Activated B cell treated with CpG ODN at 0.5 μM for 24 hours (primary cell): ENCODE measurements at places on chromosomes 5 and 9.

DNA sequence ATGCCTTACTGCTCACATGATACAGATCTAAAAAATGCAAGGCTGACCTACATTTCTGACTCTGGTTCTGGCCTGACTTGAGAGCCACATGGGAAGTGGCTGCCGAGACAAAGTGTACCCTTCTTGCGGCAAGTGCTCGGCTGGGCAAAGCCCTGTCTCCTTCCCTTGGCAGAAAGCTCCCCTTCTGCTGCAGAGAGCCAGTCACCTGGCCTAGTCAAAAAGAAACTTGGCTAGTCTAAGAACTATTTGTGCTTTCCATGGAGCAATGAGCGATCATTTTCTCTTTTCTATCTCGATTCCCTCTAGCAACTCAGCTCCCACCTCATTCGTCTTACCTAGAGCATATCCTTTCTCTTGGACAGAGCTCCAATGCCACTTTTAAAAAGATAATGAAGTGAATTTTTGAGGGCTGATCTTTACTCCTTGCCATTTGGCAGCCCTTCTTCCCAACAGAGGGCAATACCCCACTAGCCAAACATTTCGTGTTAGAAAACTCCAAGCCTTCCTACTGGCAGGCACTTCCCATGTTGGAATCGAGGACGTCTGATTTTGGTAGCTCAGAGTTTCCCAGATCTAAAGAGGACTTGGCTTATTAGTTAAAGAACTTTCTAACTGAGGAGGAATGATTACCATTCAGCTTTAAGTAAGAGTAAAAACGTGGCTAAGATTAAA lies 108.1 kb upstream of the PRRC1 start:
- DNase-seq, result no peak

DNA sequence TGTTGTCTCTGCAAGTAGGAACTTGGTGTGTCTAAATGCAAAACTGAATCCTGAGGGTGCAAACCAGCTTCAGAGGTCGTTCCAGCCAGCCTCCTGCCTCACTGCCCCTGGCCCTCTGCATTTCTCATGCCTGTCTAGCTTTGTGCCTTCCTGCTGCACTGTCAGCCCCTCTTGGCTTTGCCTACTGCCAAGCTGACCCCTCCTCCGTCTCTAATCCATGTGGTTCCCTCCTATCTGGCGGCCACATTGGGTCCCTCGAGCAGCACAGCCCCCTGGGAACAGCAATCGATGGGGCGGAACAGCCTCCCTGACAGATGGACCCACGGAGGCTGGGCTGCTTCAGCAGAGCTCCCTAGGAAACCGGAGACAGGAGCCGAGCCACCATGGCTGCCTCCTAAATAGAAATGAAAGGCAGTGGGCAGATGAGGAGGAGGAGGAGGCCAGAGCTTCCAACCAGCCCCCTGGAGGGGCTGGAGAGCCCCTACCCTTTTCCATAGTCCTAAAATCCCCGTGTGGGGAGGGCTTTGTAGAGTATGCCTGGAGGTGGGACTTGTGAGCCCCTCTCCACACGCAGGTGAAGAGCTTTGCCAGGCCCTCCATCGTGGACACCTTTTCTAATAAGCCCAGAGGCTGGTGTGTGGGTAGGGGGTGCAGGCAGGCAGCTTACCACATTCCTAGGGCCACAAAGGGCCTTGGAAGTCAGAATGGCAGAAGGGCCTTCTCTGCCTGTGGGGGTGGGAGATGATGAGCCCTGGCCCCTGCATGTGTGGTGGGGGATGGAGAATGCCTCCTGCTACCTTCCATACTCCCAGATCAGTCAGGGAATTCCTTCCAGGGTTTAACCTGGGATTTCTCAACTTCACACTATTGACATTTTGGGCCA lies 9.2 kb upstream of the CXXC5 start:
- peak; percentile 34 for DNase-seq

- no peak for DNase-seq
Measured at GRCh38 chr9:137070906-137071275, 534 bp upstream of the SAPCD2 start.

- no peak for DNase-seq
Measured at GRCh38 chr5:126044111-126044668, 379.0 kb upstream of the GRAMD2B start.

- DNase-seq, result no peak
Measured at GRCh38 chr5:133203317-133204305, 151.8 kb downstream of the HSPA4 start.

GRCh38 chr9:126016579-126017290 lies 269.6 kb downstream of the PBX3 start:
- no peak for DNase-seq

DNA sequence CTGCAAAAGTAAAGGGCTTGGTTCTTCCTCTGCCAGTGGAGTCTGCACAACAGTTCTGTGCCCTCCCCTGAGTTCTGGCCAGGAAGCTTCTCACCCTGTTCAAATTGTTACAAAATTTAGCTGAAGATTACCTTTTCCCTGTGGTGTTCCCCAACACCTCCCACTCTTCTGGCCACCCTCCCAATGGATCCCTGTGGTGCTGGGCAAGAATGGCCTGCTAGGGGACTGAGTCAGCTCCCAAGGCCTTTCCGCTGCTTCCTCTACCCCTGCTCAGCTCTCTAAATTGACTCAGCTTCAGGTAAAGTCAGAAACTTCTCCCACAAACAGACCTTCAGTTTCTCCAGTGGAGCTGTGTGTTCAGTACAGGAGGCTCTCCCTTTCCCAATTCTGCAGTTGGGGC lies 186.0 kb downstream of the NR2F1-AS1 start:
- DNase-seq, result no peak

GRCh38 chr9:116055536-116055935 lies 98.1 kb upstream of the PAPPA start:
- no peak for DNase-seq

GRCh38 chr9:8428389-8428788 lies 628.8 kb upstream of the DMAC1 start:
- DNase-seq, result no peak

DNA sequence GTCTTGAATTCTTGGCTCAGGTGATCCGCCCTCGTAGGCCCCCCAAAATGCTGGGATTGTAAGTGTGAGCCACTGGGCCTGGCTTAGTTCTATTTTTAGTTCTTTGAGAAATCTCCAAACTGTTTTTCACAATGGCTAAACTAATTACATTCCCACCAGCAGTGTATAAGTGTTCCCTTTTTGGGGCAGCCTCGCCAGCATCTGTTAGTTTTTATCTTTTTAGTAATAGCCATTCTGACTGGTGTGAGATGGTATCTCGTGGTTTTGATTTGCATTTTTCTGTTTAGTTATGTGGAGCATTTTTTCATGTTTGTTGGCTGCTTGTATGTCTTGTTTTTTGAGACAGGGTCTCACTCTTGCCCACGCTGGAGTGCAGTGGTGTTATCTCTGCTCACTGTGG lies 28.2 kb downstream of the CNOT6 start:
- DNase-seq, result no peak

- DNase-seq, result no peak
Measured at GRCh38 chr5:132266031-132266835, 8.7 kb downstream of the PDLIM4 start.

DNA sequence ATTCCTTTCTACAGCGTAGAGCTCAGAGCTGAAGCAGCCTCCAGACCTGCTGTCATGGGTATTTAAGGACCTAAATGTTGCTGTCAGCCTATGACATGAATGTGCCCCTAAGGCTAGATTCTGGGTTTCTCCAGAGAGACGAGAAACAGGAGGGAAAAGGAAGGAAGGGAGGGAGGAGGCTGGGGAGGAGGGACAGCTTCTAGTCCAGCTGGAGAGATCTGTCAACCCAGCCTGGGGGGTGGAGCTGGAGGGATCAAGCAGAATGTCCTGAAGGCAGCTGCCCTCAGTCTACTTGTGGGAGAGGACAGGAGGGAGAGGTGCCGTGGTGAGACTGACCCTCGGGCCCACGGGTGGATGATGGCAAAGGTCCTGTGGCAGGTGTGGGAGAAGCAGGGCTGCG lies 1.1 kb upstream of the DBH start:
- DNase-seq, result no peak

- DNase-seq, result no peak
Measured at GRCh38 chr5:16456103-16456832, 9.3 kb downstream of the ZNF622 start.

DNA sequence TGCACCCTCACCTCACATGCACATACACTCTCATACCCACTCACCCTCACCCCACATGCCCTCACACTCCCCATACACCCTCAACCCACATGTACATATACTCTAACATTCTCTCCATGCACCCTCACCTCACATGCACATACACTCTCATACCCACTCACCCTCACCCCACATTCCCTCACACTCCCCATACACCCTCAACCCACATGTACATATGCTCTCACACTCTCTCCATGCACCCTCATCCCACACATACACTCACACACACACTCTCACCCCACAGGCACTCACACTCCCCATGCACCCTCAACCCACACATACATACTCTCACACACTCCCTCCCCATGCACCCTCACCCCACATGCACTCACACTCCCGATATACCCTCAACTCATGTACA lies 550.2 kb upstream of the DAP start:
- DNase-seq, result no peak

DNA sequence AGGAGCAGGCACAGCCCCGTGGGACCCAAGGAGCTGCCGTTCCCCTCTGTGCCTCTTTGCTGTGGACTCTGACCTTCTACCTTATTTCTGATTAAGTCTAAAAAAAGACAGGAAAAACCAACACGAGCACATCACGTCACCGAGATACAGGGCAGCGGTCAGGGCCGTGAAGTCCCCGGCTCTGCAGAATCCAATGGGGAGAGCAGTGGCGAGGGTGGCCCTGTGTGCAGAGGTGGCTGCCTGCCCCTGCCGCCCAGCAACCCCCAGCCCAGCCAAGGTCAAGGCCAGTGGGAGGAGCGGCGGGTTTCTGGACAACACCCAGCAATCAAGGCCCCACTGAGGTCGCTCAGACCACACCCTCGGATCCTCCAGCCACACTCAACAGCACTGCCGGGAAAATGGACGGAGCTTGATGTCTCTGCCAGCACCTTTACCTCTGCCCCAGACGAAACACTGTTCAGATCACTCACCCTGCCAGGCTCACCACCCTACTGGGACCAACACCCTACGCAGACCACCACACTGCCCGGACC lies 32.7 kb upstream of the SLC9A3 start:
- DNase-seq, result no peak

- DNase-seq, result no peak
Measured at GRCh38 chr9:89182369-89182768, 3.8 kb upstream of the SHC3 start.

- no peak for DNase-seq
Measured at GRCh38 chr9:125574126-125574877, 132.7 kb downstream of the MAPKAP1 start.

DNA sequence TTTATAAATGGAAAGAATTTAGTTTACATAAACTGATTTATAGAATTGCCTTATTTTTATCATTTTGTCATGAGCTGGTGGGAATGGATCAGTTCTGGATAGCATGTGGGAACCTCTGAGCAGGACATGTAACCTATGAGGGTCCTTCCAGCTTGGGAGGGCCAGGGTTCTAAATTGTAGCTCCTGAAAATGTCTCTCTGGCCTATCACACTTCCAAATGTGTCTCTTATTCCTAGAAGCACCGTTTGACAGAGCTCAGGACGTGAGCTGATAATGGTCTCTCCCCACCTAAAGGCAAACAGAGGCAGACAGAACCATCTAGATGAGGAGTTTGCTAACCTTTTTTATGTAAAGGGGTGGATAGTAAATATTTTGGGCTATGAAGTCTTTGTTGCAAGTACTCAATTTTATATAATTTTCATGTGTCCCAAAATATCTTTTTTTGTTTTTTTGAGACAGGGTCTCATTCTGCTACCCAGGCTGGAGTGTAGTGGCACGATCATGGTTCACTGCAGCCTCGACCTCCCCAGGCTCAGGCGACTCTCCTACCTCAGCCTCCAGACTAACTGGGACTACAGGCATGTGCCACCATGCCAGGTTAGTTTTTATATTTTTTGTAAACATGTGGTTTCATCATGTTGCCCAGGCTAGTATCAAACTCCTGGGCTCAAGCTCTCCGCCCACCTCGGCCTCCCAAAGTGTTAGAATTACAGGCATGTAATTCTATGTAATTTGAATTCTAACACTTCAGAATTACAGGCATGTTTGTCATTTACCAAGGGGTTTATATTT lies 4.0 kb downstream of the TRAF1 start:
- DNase-seq, result no peak
